ENCODE measurements at places on chromosomes 2 and 18. TPM values are rescaled to one million over a fixed set of nuclear protein-coding genes. Genes with fewer than 3 reads are reported as not detected.

- no peak for ATAC-seq
Measured at GRCh38 chr18:24490539-24490938, 30.1 kb downstream of the HRH4 start.

GRCh38 chr2:67840460-67841068 lies 222.2 kb downstream of the C1D start:
- ATAC-seq, result peak; percentile 55

DNA sequence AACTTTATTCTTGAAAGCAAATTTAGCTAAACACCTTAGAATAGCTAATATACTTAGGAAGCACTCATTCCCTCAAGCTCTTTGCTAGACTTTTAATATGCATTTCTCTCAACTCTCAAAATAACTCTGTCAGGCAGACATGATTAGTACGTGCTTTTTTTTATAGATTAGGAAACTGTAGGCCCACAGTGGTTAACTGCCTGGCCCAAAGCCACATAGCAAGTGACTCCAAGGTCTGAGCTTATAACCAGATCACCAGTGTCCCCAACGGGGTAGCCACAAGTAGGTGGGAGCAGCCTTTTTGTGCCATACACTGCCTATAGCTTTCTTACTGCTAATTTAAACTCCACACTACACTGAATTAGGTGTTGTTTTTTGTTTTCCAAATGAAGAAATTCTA lies 576.8 kb downstream of the METTL4 start:
- ATAC-seq, result no peak

DNA sequence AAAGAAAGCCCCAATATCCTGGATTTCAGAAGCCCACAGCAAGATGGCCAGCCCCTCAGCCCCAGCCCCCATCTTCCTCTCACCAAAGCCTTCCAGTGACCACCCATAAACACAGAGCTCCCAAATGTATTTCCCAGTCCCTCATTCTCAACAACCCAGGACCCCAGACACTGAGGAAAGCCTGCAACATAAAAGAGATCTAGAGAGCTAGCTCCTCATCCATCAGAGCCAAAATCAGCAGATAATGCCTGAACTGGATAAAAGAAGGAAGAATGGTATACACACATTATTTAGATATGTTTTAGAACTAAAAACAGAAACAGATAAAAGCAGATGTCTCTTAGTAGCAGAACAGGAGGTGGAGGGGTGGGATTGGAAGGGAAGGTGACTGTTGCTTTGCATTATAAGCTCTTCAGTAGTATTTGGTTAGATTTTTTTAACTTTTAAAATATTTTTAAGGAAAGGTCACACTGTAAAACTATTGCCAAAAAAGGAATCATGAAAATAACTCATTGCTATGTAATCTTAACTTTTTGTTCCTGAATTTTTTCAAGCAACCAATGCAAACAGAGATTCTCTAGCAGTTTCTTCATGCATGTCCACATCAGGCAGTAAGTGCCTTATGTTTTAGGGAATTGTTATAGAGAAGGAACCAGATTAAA lies 144.2 kb upstream of the PKDCC start:
- no peak for ATAC-seq

GRCh38 chr2:74544634-74545033 lies 9.1 kb downstream of the LOXL3 start:
- ATAC-seq, result no peak

GRCh38 chr2:179437430-179437829 lies 172.8 kb upstream of the SESTD1 start:
- ATAC-seq, result no peak

- no peak for ATAC-seq
Measured at GRCh38 chr2:142684667-142685066, 192.8 kb upstream of the KYNU start.

DNA sequence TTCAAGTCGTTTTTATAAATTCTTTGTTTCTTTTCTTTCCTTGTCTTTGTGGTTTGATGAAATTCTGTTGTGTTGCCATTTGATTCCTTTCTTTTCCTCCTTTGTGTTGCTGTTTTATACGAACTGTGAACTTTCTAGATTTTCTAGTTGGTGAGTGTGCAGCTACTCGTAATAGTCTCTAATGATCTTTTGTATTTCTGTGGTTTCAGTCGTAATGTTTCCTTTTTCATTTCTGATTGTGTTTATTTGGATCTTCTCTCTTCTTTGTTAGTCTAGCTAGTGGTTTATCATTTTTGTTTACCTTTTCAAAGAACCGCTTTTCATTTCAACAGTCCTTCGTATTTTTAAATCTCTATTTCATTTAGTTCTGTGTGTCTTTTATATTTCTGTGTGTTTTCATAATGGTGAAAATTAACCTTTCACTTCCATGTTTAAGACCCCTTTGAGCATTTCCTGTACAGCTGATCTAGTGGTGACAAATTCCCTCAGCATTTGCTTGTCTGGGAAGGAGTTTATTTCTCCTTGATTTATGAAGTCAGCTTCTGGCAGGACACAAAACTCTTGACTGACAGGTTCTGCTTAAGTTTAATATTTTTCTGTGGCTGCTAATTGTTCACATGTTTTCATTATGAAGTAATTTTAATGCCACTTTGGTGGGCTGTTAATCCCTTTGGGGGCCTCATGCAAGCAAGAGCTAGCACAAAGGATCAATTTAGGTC lies 16.2 kb upstream of the MALT1 start:
- ATAC-seq, result no peak

- peak; percentile 56 for ATAC-seq
Measured at GRCh38 chr2:26692279-26692896, at the start of gene KCNK3. Gene KCNK3 (plus strand): TSS chr2:26692722. CDS start chr2:26692876, 154 bp downstream.

GRCh38 chr18:44502790-44503189 lies 177.9 kb upstream of the SETBP1 start:
- no peak for ATAC-seq

DNA sequence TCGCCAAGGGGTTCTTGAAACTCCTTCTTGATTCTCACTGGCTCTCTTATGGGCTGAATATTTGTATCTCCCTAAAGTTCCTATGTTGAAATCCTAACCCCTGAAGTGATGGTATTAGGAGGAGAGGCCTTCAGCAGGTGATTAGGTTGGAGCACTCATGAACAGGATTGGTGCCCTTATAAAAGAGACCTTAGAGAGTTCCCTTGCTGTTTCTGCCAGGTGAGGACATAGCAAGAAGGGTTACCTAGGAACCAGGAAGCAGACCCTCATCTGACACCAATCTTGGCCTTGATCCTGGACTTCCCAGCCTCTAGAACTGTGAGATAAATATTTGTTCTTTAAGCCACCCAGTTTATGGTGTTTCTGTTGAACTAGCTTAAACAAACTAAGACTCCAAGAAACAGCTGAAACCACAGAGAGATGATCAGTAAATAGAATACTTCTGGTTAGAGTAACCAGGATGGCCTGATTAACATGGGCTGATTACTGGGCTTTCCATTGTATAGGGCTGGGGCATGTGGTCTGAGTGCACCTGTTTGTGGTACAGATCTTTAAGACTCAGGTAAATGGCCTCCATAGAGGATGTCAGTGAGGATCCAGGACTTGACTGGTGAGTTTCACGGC lies 7.7 kb upstream of the CDC42EP3 start:
- no peak for ATAC-seq

GRCh38 chr2:130390460-130391057 lies 34.7 kb downstream of the PTPN18 start:
- no peak for ATAC-seq

DNA sequence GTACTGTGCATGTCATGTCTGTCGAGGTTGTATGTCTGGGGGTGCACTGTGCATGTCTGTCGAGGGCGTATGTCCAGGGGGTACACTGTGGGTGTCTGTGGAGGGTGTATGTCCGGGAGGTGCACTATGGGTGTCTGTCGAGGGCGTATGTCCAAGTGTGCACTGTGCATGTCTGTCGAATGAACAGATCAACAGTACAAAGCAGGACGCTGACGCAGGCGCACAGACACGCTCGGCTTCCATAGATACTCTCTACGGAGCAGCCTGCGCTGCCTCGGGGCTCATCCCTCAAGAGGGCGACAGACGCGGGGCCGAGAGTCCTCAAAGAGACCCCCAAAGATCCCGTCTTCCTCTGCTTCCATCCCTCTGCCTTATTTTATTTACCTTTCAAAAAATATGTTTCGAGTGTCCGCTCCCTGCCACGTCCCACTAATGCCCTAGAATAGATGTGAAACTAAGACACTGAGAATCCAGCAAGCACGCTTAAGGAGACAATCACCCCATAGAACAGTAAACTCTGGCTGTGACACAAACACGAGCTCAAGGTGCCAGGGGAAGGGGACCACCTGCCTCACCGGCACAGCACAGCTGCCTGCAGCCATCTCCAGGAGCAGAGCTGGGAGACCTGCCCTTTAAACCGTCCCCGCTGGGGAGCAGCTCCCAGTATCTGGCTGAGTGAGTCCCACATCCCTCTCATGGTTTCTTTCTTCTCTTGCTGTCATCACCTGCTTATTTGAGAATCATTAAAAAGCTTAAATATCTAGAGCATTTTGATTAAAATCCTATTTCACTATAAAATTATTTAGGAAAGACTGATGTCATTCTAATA lies 250.5 kb upstream of the MYT1L start:
- ATAC-seq, result no peak

- ATAC-seq, result no peak
Measured at GRCh38 chr2:49687918-49688317, 533.6 kb upstream of the FSHR start.

- ATAC-seq, result no peak
Measured at GRCh38 chr2:159684796-159685195, 27.5 kb upstream of the MARCHF7 start.

GRCh38 chr18:12861637-12862036 lies 22.4 kb downstream of the PTPN2 start:
- ATAC-seq, result no peak

DNA sequence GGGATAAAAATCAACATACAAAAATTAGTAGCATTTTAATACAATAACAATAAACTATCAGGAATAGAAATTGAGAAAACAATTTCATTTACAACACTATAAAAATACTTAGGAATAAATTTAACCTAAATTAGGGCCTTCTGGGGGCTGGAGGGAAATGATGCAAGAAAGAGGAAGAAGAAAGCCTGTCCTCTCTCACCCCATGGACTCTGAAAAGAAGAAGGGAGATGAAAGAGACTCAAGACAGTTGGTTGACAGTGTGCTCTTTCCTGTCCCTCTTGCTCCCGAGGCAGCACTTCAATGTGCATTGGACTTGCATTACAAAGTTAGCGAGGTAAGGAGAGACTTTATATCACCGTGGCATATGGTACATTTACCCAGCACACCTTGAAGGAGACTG lies 88.5 kb downstream of the VAPA start:
- ATAC-seq, result no peak

DNA sequence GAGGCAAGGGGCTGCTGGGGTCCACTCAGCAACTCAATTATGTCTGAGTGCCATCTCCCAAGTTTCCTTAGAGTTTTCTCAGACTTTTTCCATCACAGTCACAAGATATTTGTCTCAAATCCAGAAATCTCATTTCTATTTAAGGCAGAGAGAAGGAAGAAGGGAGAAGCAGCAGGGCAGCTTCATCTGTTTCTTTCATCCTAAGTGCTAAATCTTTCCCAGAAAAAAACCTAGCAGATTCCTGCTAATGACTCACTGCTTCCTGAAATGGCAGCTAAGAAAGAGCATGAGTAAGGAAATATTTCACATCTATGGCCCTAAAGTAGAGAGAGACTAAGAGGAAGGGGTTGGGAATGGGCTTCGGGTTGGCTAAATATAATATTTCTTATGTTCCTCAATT lies 88.0 kb downstream of the KYNU start:
- ATAC-seq, result no peak

- no peak for ATAC-seq
Measured at GRCh38 chr2:174121612-174122011, 126.7 kb downstream of the OLA1 start.

GRCh38 chr2:11245322-11245721 lies 90.1 kb downstream of the SLC66A3 start:
- ATAC-seq, result no peak

GRCh38 chr2:212330263-212330662 lies 208.3 kb downstream of the ERBB4 start:
- ATAC-seq, result no peak

GRCh38 chr2:240259924-240260529 lies 119.6 kb upstream of the OTOS start:
- ATAC-seq, result no peak

DNA sequence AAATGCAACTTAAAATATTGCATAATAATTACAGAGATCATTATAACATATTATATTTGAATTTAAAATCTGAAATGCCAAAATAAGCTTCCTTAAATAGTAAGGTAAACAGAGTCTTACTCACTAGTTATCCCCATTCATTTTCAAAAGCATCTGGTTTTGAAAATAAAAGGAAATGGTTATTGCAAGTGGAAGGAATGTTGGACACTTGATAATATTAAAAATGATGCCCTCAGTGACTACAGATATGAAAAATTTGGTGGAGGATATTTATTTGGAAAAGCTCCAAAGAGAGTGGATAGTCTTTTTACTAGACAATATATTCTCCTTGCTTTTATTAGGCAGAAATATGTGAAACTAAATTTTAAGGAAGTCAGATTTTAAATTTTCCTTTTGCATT lies 39.7 kb downstream of the CDH19 start:
- ATAC-seq, result no peak

DNA sequence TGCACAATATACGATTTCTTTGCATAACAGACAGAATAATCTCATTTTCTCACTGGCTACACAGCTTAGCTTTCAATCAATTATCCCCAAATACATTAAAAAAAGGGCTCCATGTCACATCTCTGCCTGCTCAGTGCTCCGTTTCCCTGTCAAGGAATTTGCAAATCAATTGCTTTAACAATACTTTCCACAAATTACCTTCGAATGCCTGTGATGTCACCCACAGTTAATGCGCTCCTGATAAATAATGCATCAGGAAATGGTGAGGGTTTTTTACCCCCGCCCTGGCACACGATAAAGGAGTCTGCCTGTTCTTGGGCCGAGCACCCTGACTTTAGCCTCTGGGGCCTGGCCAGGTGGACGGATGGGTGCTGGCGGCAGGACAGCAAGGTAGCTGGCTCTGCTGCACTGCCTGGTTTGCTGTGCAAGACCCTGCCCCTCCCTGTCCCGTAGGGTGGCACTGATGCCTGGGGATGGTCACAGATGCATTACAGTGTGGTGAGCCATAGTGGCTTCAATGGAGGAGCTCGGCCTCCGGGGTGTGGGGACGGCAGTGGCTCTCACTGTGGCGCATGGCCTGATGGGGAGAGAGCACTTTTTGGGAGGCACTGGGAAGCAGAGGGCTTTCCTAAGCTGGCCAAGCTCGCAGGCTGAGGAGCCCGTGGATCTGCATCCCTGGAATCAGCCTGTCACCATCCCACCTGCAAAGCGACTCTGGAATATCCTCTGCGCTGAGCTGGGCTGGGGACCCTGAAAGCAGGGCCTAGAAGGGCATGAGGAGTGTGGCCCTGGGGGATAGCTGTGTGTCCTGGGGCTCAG lies 88.3 kb upstream of the HS6ST1 start:
- ATAC-seq, result no peak

GRCh38 chr2:205640716-205641115 lies 41.6 kb upstream of the NRP2 start:
- no peak for ATAC-seq

GRCh38 chr18:59546188-59546587 lies 151.0 kb downstream of the CCBE1 start:
- ATAC-seq, result peak; percentile 37

- ATAC-seq, result no peak
Measured at GRCh38 chr2:100124761-100125160, 17.6 kb downstream of the AFF3 start.

The LYPD6B gene
- total RNA-seq, result not detected

The COX5B gene
- total RNA-seq, result 218 TPM

The NT5C1B gene
- total RNA-seq, result not detected

The CPO gene
- not detected for total RNA-seq

The SPR gene
- 12.9 TPM for total RNA-seq

The TMEM200C gene
- not detected for total RNA-seq

The CD302 gene
- 0.29 TPM for total RNA-seq

The VWA3B gene
- total RNA-seq, result not detected
